ENCODE measurements at places on chromosomes 13 and 19.
A peak's percentile ranks its signal among the peaks of the same experiment; 100 is the strongest.

- DNase-seq, result no peak
Observed at GRCh38 chr13:113155201-113155600, 3.2 kb upstream of the PROZ start.

DNA sequence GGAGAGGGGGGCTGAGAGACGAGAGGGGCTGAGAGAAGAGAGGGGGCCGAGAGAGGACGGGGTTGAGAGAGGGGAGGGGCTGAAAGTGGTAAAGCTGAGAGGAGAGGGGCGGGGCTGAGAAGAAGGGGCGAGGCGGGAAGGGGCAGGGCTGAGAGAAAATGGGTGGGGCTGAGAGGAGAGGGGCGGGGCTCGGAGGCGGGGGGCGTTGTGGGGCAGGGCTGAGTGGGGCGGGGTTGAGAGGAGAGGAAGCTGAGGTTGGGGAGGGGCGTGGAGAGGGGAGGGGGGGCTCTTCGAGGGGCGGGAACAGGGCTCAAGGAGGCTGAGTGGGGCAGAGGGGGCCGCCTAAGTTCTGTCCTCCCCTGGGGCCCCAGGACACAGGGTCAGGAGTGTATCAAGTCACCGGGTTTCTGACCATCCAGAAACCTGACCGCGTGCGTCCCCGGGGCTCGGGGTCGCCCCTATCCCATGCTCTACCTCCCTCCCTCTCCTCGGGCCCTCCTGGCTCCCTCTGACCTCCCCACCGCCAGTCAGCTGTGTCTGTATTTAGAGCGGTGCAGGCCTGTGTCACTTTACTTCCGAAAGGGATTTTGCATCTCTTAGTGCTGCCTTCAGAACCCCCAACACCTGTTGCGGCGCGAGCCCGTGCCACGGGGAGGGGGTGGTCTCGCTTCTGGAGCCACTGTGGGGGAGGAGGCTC lies 38.6 kb upstream of the SEMA6B start:
- peak; percentile 57 for DNase-seq

- DNase-seq, result no peak
Observed at GRCh38 chr19:43781630-43782310, 997 bp upstream of the KCNN4 start.

DNA sequence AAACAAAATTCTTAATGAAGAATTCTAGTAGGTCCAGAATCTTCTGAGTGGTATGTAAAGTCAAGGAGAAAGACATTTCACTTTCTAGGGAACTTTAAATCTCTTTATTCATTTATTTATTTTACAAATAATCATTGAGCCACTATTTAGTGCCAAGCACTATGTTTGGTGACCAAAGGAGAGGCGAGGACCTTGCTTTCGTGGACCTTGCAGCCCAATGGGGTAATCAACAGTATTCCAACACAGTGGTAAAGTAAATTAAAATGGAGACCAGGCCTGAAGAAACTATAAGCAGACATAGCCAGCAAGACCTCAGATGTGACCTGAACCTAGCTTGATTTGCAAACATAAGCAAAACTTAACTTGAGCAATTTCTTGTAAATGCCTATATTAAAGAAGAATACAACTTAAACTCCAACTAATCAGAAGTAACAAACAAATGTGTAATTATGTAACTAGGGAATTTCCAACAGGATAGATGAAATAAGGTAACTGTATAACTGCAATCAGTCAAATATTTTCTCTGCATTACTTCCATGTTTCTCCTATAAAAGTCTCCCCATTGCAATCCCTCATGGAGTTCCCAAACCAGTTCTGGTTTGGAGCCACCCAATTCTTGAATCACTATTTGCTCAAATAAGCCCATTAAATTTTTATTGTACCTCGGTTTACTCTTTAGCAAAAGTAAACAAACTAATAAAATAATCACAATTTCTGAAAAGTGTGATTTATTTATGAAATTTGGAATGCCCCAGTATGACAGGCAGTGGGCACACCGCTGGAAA lies 67.6 kb downstream of the MBNL2 start:
- DNase-seq, result no peak

DNA sequence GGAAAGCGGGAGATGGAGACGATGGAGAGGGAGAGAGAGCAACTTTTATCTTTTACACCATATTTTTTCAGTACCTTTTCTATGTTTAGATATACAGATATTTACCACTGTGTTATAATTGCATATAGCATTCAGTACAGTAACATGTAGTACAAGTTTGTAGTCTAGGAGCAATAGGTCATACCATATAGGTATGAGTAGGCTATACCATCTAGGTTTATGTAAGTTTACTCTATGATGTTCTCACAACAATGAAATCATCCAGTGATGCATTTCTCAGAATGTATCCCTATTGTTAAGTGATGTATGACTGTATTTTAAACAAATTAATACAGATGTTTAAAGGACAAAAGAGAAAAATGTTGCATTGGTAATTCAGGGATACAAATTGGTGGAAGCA lies 136.1 kb downstream of the PDS5B start:
- DNase-seq, result no peak

DNA sequence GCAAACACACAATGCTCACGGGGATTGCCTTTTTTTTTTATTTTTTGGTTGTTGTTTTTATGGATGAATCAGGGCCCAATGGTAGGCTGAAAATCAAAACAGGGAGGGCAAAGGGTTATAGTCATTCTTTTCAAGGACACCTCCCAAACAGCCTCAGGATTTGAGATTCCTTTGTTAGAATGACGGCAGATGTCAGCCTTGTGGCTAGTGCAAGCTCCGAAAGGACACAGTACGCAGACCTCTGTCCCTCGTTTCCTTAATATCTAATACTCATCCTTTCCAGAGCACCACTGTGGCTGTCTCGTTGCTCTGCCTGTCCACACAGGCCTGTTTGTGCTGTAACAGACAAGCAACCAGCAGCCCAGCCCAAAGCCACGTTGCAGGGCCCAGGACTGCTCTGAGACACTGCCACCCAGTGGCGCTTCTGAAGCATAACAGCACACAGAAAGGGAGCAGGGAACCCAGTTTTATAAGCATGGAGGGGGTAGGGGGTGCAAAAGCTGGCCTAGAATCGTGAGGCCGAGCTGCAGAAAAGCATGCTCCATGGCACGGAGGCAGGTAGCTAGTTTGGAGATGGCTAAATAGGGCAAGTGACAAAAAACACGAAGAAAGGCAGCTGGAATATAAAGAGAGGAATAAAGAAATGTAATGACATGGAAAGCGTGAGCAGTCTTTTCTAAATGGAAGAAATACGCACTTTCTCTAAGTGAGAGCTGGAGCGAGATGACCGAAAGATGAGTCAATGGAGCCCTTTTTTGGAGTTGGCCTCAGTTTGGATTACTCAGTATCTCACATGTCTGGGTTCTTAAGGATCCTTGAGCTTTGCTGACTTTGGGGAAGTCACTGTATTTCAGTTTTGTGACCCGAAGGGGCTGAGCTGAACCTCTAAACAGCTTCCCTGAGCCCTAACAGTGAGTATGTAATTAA lies 40.7 kb upstream of the MEDAG start:
- peak; percentile 91 for DNase-seq

GRCh38 chr19:29587518-29587986 lies 18.5 kb upstream of the POP4 start:
- DNase-seq, result peak; percentile 77

DNA sequence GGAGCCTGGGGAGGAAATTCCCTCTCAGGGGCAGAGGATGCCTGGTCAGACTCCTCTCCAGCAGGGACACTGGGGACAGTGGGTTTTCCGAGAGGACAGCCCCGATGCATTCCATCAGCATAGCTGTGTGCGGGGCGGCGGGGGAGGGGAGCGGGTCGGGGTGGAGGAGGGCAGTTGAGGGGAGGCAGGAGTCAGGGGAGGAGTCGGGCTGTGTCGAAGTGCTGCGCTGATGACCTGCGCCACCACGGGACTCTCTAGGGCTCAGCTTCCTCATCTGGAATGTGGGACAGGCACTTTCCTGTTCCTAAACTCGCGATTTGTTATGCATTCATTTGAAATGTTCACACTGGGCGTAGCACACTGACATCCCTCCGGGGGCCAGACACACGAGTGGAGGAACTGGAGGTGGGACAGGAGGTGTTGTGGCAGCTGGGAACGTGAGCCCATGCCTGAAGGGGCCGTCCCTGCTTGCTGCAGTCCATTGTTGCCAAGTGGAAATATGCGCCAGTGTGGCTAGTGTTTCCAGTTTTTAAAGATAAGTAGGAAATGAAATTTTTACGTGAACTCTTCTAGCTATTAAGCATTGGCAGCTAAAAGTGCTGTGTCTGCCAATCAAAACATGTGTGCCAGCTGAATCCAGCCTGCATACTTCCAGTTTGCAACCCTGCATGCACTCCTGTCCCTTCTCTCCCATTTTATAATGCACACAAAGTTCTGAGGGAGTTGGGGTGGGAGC lies 43.3 kb downstream of the FLT1 start:
- no peak for DNase-seq

DNA sequence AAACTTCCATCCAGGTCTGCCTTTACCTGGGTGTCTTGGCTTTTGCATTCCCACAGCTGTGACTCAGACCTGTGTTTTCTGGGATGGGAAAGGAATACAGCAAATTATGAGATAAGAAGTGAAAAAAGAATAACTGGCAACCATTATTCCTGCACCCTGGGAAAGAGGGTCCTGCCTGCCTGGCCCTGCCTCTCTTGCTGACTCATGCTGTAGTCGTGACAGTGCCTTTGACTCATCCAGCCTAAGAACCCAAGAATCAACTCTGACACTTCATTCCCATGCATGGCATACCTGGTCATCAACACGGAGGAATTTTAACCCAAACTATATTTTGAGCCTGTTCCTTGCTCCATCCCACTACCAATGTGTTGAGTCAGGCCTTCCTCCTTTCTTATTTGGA lies 185.4 kb upstream of the SERP2 start:
- peak; percentile 83 for DNase-seq

DNA sequence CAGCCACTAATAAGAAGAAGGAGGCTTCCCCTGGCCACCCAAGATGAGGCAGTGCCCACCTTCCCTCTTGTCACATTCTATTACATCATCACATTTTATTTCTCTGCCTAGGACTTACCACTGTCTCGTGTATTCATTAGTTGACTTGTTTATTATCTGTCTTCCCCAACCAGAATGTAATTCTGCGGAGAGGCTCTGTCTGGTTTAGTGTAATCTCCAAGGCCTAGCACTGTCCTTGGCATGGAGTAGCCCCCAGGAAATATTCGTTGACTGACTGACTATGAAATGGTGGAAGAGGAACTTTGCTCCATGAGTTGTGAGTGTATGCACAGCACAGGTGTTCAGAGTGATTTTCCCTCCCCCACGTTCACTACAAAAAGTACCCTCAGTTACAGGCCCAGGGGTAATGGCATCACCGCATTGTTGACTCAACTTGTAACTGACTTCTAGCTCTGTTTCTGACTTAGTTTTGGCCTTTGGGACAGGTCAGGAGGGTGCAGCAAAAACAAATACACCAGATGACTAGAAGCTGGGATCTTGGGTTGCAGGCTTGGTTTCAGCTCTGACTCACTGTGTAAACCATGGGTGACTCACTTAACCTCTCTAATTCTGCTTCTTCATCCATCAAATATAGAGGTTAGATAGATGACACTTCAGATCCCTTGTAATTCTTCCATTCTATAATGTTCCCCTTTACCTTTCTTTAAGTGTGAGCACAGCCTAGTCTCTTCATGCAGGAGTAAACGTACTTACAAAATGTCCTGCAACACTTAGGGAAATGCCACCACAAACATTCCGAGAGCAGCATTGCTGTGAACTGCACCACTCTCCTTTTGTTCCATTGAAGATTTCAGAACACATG lies 229.7 kb downstream of the KCNRG start:
- peak; percentile 91 for DNase-seq

GRCh38 chr19:15935167-15935702 lies 906 bp upstream of the CYP4F11 start:
- no peak for DNase-seq

DNA sequence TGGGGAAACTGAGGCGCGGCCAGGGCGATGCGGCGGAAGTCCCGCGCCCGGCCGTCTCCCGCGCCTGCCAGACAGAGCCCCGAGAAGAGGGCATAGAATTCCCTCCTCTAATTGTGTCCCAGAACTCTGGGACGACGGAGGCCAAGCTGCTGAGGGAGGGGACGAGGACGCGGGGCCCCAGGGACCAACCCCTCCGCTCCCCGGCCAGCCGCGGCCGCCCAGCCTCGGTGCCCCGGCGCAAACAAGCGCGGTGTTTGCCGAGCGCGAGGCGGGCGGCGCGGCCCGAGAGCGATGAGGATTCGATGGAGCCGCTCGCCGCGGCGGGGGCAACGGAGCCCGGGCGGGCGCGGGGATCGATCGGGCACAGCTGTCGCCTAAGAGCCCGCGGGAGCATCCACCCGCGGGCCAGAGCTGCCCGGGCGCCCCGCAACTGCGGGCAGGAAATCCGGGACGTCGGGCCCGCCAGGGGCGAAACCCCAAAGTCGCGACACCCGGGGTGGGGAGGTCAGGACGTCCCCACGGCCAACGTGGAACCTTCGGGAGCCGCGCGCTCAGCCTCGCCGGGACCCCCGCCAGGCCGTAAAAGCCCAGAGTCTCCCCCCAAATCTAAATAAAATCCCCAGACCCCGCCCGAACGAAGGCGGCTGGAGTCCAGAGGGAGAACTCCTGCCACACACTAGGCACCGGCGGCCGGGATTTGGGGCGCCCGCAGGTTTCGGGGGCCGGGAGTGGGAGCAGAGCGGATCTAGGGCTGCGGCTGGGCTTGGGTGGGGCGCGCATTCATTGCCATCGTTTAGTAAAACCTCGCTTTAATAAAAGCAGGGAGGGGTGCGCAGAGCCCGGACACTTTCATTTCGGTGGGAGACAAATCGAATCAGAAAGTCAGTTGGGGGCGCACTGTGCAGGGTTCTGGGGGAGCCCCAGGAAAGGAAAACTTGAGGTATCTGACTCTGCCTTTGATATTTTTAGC lies 3.6 kb upstream of the ONECUT3 start:
- no peak for DNase-seq

DNA sequence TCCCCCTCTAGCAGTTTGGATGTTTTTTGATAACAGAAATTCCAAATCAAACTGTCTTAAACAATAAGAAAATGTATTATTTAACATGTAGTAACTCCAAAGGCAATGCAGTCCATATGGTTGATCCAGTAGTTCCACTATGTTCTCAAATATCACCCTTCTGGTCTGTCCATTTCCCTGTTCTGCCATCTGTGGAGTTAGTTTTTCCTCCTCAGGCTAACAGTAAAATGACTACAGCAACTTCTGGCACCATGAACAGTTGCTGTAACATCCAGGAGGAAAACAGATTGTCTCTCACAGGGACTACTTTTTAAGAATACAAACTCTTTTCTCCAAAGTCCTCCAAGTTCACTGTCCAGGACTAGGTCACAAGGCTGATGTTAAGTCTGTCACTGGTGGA lies 455.4 kb downstream of the FGF14 start:
- DNase-seq, result no peak

DNA sequence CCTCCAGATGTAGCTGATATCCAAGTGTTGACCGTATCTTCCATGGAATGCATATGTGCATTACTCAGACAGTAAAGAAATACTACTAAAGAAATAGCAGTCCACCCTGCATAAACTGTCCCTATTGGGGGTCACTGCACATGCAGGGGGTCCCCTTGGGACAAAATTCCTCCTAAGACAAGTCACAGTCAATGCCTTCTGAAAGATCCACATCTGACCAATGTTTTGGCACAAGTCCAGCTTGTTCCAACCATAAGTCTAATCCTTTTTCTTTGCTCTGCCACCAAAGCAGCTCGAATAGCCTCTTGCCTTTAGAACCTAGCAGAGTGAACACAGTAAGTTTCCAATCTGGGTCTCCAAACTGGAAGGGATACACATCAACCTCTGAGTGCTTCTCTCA lies 87.9 kb downstream of the DIAPH3 start:
- no peak for DNase-seq

Data from EL (cell line).